Fibroblast of villous mesenchyme (primary cell): ENCODE measurements at places on chromosomes 5 and 9. TPM values are rescaled to one million over a fixed set of nuclear protein-coding genes. Genes with fewer than 3 reads are reported as not detected.

- no peak for DNase-seq
Measured at GRCh38 chr9:135334953-135335460, 144.6 kb upstream of the PPP1R26 start.

GRCh38 chr5:71757590-71758543 lies 38.8 kb downstream of the CARTPT start:
- DNase-seq = peak; percentile 74

DNA sequence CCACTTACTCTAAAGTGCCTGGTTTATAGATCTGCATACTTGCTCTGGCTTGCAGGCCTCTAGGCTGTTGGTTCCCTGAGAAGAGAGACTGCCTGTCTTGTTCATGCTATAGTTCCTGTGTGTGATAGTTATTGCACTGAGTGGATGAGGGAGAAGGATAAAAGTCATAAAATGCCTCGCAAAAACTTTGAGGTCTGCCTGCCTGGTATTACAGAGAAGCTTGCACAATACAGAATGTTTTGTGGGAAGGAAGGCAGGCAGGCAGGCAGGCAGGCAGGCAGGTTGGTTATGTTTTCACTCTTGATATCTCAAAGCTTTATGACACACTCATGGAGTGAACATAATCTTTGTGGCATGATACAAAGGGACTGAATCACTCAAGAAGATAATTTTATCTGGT lies 287.1 kb downstream of the SLIT3 start:
- DNase-seq = no peak

GRCh38 chr5:96572864-96573512 lies 89.2 kb upstream of the CAST start:
- peak; percentile 91 for DNase-seq

DNA sequence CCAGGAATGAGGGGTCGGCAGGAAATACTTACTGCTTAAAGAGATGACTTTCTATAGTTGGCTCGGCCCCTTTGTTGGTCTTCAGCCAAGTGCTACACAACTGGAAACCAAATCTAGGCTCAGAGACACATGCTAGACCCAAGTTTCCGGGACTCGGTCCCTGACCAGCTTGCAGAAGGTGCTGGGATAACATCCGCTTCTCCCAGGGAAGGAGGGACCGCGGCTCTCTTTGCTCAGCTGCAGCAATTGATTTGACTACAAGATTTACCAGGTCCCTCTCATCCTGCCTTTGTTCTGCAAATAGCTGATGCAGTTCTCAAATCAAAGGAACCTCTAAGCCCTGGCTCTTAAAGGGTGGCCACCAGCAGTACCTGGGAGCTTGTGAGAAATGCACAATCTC lies 314.7 kb downstream of the MLLT3 start:
- DNase-seq = no peak

DNA sequence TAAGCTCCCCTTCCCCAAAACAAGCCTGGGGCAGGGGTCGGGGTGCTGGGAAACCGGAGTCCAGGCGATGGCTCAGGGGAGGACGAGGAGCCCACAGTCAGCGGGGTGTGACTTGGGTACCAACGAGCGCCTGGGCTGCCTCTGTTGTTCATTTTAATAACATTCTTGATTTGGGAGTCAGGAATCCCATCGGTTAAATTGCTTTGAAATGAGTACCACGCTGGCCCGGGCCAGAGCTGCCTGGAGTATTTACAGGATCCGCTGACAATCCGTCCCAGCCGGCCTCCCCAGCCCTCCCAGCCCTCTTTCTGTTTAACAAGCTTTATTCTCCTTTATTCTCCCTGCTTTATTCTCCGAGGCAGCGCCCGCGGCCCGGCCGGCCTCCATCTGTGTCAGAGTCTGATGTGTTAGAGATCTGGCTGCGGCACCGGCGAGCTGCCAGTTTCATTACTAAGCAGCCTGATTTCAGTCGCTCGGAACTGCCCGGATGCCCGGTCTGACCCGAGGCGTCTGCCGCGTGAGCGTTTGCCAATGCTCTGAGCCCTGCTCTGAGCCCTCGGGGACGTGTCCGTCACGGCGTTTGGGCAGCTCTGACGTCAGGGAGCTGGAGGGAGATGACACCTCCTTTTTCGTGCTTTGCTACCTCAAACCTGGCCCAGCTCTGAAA lies 16.5 kb upstream of the QRFP start:
- peak; percentile 24 for DNase-seq

GRCh38 chr5:6632324-6632887 lies 438 bp downstream of the NSUN2 start:
- DNase-seq = peak; percentile 30

DNA sequence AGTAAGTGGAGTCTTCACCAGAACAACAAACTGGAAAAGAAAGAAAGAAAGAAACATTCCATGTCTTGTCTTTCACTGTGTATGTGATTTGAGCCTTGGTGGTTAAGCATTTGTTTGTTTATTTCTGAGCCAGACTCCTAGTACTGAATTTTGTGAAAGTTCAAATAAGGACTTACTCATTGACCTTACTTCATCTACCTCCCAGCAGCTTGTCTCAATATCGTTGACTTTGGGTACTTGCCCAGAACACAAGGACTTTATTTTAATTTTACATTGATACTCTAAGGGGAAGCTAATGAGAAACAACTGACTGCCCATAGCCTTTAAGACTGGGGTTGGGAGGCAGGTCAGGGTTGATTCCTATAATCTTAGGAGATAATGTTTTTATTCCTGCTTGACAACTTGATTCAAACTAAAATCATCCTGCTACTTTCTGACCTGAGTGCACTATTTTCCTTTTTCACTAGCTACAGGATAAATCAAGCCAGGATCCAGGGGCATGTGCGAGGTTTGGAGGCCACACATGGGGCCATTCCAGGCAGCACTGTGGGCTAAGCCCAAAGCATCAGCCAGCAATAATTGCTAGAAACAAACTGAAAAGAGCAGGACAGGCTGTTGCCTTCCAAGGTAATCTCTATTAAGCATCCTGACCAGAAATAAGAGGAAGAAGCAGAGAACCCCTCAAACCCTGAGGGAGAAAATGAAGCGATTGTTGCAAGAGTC lies 138.9 kb upstream of the RUSC2 start:
- peak; percentile 65 for DNase-seq

- no peak for DNase-seq
Measured at GRCh38 chr5:147826361-147826760, 5.1 kb downstream of the SPINK1 start.

DNA sequence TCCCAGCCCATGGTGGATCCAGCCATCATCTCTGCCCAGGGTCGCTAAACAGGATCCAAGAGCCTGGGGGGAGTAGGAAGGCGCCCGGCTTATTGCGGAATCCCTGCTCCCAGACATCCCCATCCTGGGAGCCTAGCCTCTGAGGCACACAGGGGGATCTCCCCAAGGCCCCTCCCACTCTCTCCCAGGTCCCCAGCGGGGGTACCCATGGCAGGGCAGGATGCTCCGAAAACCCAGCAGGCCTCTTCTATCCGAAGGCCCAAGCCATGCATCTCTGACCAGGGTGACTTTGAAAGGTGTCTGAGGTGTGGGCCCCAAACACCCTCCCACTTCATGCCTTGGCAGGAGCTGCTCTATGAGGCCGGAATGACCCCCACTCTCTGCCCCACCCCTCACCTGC lies 81.7 kb upstream of the RUFY1 start:
- no peak for DNase-seq

GRCh38 chr9:107684224-107684623 lies 194.7 kb upstream of the KLF4 start:
- peak; percentile 71 for DNase-seq

GRCh38 chr5:181120761-181121160 lies 10.2 kb downstream of the OR2V1 start:
- DNase-seq = no peak

The NTMT1 gene
- 34.8 and 36.3 TPM in 2 replicates for total RNA-seq

The LHX3 gene
- total RNA-seq = not detected in 2 replicates

The TTC33 gene
- 12.2 and 18.6 TPM in 2 replicates for total RNA-seq

The GZMA gene
- not detected in 2 replicates for total RNA-seq

The CDH10 gene
- 0.97 and 2.2 TPM in 2 replicates for total RNA-seq

The SPAG8 gene
- total RNA-seq = 0.32 and 0.86 TPM in 2 replicates

The TRIM14 gene
- total RNA-seq = 9.3 and 13.4 TPM in 2 replicates

The JAKMIP2 gene
- total RNA-seq = 3.2 and 3.5 TPM in 2 replicates

The SPATA31C1 gene
- total RNA-seq = not detected in 2 replicates

The SPATA31A3 gene
- total RNA-seq = not detected in 2 replicates
